Smooth muscle cell of the pulmonary artery (primary cell): ENCODE measurements at places on chromosomes 13 and 19. TPM values are rescaled to one million over a fixed set of nuclear protein-coding genes. Genes with fewer than 3 reads are reported as not detected.

PPM1N gene
- 1.0 and 1.6 TPM in 2 replicates for total RNA-seq

RPS19 gene
- 612 and 811 TPM in 2 replicates for total RNA-seq

KLK3 gene
- total RNA-seq, result not detected in 2 replicates

RDH8 gene
- not detected in 2 replicates for total RNA-seq

ZNF415 gene
- total RNA-seq, result 9.5 and 12.0 TPM in 2 replicates

TNFSF9 gene
- total RNA-seq, result 0.26 and 0.99 TPM in 2 replicates

MEIOSIN gene
- total RNA-seq, result not detected in 2 replicates

BORA gene
- 2.3 and 2.8 TPM in 2 replicates for total RNA-seq

ZFP14 gene
- total RNA-seq, result 3.8 and 4.8 TPM in 2 replicates

CEACAM16 gene
- not detected in 2 replicates for total RNA-seq

ZNF729 gene
- total RNA-seq, result not detected in 2 replicates

SULT2A1 gene
- total RNA-seq, result not detected in 2 replicates

SYNGR4 gene
- total RNA-seq, result not detected in 2 replicates

DLEU7 gene
- not detected in 2 replicates for total RNA-seq

EHD2 gene
- 370 and 456 TPM in 2 replicates for total RNA-seq
